ENCODE measurements at places on chromosomes 4 and X.

- no peak for DNase-seq
Observed at GRCh38 chr4:96887857-96888256, 1048.0 kb downstream of the PDHA2 start.

DNA sequence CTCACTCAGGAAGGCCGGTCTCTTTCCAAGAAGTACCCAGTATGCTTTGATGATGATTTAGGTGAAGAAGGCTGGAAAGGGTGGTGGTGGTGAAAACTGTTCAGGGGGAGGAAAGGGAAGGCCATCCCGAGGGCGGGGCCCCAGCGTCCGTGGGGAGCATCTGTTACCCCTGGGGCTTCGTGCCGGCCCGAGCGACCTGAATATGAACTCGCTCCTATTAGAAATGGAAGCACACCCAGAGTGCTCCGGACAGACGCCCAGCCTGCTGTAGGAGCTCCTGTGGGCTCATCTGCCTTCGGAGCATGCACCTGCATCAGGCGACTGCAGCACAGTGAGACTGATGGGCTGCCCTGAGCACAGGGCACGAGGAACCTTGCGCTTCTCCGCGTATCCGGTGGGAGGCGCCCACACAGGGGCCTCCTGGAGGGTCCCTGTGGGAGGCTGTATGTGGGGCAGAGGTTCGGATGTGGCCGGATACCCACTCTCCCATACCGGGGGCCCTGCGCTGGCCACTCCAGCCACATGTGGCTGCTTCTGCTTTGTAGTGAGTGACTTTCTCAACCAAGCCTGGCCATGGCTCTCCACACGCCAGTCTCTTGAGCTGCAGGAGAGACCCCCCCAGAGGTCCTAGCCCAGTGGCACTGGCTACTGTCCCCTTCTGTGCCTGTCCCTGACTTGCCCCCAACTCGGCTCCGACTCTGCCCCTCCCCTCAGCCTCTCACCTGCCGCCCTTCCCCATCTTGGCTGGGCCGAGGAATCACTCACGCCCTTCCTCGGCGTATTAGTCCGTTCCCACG, 36.7 kb downstream of the FGFRL1 start:
- DNase-seq, result no peak

DNA sequence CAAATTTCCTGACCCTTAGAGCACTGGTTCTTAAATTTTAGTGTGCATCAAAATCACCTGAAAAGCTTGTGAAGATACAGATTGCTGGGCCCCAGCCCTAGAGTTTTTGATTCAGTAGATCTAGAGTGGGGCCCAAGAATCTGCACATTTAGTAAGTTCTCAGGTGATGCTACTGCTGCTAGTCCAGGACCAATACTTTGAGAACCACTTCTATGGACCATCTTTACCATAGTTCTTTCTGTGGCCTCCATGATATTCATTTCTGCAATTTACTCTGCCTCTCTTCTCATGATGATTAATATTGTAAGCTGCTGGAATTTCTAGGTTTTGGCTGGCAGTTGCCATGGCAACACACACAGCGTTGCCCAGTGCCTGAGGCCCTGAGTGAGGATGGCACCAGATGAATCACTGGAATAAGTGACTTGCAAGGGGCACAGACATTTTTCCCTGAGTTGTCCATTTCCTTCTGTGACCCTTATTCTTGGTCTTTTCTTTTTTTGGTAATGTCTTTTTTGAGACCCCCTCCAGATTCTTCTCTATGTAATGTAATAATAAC, 83.6 kb downstream of the PPP1R2C start:
- peak; percentile 32 for DNase-seq

GRCh38 chr4:877502-877901, 51.6 kb upstream of the CPLX1 start:
- DNase-seq, result no peak

DNA sequence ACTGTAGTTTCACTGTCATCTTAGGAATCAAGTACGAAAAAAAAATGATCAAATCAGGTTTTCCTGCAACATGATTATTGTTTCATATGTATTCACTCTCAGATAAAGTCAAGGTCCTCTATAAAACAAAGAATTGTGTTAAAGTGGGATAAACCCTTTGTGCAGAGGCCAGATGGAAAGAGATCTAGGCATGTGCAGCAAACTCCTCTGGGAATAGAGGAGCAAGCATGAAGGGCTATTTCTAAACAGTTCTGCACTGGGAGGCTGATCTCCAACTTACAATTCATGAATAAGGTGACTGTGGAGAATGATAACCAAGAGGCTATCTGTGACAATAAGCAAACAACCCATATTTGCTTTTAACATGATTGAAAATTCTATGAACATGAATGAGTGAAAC, 2.4 kb upstream of the WDFY3 start:
- no peak for DNase-seq

GRCh38 chr4:146283758-146284651, 69.7 kb downstream of the REELD1 start:
- DNase-seq, result no peak

Measured in GOT3 (cell line).